ENCODE measurements at places on chromosomes 2 and 18.

DNA sequence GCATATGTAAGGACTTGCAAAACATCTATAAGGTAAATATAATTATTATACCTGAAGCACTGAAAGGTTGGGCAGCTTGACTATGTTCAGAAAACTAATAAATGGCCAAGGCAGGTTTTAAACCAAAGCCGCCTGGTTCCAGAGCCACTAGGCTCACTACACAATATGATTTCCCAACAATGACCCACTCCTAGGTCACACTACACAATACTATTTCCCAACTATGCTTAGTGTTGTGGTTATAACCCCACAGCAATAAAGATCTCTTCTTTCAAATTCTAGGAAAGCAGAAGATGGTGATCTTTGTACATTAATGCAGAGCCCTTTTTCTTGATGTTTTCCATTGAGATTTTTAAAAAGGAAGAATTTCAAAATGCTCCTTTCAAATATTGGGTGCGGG is 180.4 kb downstream of the CYRIA start:
- no peak for DNase-seq

DNA sequence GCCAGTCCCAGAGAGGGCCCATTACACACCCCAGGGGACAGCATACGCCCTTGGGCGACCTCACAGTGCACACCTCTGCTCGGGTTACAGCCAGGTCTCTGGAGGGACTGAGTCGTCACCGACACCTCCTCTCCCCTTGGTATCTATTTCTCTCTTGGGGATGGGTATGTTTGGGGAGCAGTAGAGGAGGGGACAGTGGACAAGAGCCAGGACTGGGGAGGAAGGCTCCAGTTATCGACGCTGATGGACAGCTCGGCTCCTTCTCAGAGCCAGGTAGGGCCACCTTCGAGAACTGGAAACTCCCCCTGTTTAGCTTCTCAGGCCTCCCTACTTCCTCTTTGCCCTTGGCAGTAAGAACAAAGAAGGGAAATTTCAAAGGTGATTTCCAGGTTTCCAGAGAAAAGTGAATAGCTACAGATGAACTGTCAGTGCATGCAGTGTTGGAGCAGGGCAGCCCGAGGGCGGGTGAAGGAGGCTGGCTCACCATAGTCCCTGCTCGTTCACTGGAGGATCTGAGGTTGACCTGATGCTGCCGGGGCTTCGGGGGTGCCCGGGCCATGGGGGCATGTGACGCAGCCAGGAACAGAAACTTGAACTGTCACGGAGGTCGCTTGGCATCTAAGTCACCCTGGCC is 4.4 kb upstream of the SEMA4C start:
- no peak for DNase-seq

DNA sequence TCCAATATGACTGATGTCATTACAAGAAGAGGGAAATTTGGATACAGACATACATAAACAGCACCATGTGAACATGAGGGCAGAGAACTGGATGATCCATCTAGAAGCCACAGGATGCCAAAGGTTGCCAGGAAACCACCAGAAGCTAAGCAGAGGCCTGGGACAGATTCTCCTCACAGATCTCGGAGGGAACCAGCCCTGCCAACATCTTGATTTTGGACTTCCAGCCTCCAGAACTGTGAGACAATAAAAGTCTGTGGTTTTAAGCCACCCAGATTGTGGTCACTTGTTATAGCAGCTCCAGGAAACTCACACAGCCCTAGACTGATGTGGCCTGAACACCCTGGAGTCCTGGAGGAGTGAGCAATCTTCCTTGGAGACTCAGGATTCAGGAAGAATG is 351.6 kb downstream of the EIPR1 start:
- DNase-seq = no peak

DNA sequence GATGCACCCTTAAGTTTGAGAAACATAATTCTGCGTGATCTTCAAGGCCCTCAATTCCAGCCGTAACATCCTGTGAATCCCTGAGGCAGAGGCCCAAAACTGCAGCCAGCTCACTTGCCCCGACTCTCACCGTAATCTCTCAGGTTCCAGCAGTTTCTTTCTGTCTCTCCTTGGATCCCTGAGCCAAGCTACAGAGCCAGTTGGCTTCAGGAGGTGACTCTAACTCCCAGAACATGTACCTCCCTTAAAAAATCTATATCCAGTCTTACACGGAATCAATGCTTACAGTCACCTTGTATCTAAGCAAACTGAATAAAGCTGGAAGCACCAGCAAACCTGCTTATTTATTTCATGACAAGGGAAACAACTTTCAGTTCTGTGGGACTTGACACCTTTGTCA is 300.4 kb downstream of the SETBP1 start:
- no peak for DNase-seq

DNA sequence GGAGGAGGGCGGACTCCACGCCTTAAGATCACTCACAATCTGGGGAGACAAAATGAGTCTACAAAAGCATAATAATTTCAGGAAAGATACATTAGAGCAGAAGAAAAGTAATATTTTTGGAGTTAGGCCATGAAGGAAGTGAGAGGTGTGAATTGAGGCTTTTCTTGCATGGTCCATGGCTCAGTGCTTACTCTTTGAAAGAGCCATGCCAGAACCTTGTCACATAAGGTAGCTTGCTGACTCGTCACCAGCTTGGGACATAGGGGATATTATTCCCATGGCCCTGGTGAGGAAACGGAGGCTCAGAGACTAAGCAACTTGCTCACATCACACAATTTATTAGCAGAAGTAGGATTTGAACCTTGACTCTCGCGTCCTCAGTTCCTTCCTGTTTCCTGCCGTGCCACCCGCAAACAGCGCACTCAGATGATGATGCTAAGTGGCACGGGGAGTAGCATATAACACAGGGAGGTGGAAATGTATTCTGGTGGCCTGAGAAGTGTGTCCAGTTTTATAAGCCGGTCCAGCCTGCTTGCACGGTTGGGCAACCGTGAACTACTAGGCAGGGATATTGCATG is 312.2 kb upstream of the EPAS1 start:
- no peak for DNase-seq

- no peak for DNase-seq
Observed at GRCh38 chr2:232038251-232038880, 76.9 kb downstream of the DIS3L2 start.

GRCh38 chr2:107202962-107203591 is 317.1 kb upstream of the ST6GAL2 start:
- DNase-seq = no peak

DNA sequence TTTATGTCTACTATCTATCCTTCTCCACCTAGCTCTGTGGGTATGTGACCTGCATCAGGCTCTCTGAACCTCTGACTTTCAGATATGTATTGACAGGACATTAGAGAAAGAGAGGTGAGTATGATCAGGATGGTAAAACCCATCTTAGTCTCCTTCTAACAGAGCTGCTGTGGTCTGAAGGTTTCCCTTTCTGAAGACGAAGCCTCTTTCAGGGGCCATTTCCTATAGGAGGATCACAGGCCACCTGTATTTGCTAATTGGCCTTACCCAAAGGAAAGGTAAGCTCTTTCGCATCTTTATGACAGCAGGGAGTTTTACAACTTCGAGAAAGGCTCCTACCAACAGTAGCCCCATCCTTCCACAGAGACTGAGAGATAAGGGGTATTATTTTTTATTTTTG is 442.9 kb downstream of the KCNJ3 start:
- no peak for DNase-seq

Measured in NCI-H748 treated with DMSO at 0.1 percent for 48 hours (cell line).